ENCODE measurements at places on chromosomes 1 and 21.

- DNase-seq: no peak
Measured at GRCh38 chr1:101704895-101705294, 291.8 kb downstream of the OLFM3 start.

- no peak for DNase-seq
Measured at GRCh38 chr1:214496126-214496525, 55.3 kb downstream of the PTPN14 start.

- DNase-seq: no peak
Measured at GRCh38 chr1:82181846-82182245, 381.1 kb downstream of the ADGRL2 start.

DNA sequence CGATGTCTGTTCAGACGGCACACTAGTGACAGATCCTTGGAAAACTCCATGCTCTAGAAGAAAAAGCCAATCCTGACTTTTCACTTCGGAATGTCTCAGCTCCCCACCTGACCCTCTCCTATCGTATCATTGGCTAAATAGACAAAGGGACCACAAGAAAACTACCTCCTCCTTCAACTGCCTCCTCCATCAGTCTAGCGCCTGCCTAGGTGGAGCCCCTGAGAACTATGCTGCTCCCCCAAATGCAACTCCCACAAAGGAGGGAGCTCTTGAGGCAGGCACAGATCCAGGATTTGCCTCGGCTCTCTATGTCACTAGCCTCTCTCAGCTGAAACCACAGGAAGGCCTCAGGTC lies 148.4 kb downstream of the TOMM20 start:
- no peak for DNase-seq

Data from WTC11 (cell line).